ENCODE measurements at places on chromosomes 4 and X.

GRCh38 chr4:86910369-86910768, 18.1 kb upstream of the C4orf36 start:
- no peak for ATAC-seq

- ATAC-seq: no peak
These were observed 176.7 kb upstream of the FAT1 start for GRCh38 chr4:186900232-186900900.

DNA sequence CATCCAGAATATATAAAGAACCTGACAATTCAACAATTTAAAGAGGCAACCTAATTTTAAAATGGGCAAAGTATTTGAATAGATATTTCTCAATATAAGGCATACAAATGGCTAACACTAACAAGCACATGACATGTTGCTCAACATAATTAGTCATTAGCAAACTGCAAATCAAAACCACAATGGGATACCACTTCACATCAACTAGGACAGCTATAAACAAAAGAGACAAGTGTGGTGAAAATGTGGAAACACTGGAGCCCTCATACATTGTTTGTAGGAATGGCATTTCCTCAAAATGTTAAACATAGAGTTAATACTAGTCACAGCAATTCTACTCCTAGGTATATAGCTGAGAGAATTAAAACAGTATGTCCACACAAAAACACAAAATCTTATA, 96.7 kb downstream of the CORIN start:
- ATAC-seq: no peak

DNA sequence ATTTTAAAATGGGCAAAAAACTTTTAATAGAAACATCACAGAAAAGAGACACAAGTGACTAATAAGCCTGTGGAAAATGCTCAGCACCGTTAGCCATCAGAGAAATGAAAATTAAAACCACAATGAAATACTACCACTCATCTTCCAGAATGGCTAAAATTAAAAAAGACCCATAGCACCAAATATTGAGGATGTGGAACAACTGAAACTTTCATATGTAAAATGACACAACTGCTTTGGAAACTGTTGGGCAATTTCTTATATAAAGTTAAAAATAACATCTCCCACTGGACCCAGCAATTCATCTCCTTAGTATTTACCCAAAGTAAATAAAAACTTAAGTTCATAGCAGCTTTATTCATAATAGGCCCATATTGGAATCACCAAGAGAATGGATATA, 94.2 kb downstream of the TENM3 start:
- no peak for ATAC-seq

DNA sequence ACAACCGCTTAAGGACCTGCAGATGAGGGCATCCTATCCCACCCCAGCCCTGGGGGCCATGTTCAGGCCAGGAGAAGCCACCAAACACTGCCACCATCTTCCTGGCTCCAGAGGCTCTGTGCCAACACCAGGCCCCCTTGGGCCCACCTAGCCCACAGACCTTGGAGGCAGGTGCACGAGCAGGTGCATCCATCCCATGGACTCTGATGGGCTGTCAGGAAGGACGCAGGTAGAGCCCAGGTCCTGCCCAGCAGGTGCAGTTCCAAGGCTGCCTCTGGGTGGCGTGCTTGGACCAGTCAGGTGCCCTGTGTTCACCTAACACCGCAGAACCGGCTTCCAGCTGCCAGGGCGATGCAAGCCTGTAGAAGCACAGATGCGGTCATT, 22.8 kb upstream of the PDE6B start:
- ATAC-seq: no peak

GRCh38 chr4:94575652-94576051, 123.9 kb downstream of the PDLIM5 start:
- ATAC-seq: no peak

GRCh38 chr4:169668069-169668721, 47.8 kb downstream of the CLCN3 start:
- no peak for ATAC-seq

- ATAC-seq: no peak
These were observed 93.8 kb downstream of the TLL1 start for GRCh38 chr4:165966833-165967232.

GRCh38 chr4:80074651-80075050, 1.6 kb upstream of the ANTXR2 start:
- ATAC-seq: no peak
